ENCODE measurements at places on chromosomes 1 and 21.
A peak's percentile ranks its signal among the peaks of the same experiment; 100 is the strongest.

DNA sequence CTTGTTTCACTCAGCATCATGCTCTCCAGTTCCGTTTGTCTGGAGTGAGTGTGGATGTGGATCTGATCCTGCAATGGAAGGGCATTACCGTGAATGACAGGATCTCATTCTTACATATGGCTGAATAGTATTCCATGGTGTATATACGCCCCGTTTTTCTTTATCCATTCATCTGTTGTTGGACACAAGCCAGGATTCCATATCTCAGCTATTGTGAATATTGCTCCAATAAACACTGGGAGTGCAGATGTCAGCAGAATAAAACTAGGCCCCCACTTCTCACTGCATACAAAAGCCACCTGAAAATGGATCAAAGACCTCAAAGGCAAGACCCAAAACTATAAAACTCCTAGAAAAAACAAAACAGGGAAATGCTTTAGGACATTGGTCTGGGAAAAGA lies 120.3 kb upstream of the TMPRSS2 start:
- DNase-seq, result no peak

DNA sequence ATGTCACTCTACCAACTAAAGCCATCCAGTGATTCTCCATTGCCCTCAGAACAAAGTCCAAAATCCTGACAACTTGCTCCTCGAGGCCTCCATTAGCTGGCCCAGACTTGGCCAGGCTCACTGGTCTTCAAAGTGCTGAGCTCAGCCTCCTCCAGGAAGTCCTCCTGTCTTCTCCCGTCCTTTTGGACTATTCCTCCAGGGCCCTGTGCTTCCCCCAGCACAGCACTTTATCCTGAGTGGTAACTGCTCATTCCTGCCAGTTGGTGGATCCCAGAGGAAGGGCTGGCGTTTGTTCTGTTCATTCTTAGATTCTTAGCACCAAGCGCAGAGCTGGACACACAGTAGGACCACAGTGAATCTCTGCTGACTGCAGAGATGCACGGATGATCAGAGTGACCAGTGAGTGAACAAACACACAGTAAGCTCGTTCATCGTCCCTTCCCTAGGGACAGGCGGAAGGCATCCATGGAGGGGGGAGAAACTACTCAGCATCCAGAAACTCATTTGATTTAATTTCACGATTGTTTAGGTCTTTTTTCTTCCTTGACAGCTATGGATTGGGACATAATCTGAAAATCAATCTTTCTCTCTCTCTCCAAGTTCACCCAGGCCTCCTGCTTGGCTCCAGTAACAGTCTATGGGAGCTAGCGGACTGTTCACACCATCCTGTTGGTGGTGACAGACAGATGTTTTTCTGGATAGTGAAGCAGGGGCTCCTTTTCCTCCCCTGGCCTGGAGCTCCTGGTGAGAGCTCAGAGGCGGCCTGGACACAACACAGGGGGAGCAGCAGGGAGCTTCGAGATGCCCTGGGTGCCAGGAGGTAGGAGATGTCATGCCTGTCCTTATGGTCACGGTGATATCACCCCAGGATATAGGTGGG lies 180.2 kb downstream of the PTPRU start:
- DNase-seq, result no peak

DNA sequence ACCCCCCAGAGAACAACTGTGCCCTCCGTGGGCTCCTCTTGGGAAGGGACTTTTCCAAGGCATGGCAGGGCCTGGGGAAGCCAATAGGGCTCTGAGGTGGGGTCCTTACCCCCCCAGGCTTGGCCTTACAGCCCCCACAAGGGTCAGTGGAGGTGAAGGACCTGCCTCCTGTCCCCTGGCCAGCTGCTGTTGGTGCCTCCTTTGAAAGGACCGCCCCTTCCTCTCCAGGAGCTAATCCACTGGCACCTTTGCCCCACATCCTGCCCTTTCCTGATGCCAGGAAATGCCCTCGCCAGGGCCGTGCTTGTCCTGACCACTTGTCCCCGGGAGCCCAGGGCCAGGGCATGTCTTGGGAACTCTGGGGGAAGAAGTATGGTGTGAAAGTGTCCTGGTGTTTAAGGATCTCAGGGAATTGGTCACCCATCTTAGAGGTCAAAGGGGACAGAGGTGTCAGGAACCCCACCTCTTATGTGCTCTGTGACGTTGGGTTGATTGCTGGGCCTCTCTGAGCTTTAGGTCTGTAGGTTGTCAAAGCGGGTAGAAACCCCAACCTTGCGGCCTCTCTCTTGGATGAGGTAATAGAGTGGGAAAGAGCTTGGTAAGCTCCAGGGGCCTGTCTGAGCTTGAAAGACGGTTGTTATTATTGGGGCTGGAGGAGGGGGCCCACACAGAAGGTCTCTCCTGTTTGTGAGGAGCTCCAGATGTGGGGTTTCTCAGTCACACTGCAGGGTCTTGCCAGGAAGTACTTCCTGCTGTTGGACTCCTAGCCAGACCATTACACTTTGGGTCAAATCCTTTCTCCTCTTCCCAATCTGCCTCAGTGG lies 2.8 kb downstream of the KCNQ4 start:
- no peak for DNase-seq

DNA sequence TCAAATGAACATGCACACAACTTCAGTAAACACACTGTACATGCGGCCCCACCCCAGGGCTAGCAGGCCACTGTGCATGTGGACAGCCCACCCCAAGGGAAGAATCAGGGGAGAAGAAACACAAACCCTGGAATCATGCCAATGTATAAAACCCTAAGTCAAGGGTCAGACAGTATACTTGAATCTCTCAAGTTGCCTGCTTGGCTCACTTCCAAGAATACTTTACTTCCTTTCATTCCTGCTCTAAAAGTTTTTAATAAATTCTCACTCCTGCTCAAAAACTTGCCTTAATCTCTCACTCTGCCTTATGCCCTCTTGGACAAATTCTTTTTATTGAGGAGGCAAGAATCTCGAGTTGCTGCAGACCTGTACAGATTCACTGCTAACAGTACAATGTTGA lies 231.2 kb upstream of the CACYBP start:
- no peak for DNase-seq

DNA sequence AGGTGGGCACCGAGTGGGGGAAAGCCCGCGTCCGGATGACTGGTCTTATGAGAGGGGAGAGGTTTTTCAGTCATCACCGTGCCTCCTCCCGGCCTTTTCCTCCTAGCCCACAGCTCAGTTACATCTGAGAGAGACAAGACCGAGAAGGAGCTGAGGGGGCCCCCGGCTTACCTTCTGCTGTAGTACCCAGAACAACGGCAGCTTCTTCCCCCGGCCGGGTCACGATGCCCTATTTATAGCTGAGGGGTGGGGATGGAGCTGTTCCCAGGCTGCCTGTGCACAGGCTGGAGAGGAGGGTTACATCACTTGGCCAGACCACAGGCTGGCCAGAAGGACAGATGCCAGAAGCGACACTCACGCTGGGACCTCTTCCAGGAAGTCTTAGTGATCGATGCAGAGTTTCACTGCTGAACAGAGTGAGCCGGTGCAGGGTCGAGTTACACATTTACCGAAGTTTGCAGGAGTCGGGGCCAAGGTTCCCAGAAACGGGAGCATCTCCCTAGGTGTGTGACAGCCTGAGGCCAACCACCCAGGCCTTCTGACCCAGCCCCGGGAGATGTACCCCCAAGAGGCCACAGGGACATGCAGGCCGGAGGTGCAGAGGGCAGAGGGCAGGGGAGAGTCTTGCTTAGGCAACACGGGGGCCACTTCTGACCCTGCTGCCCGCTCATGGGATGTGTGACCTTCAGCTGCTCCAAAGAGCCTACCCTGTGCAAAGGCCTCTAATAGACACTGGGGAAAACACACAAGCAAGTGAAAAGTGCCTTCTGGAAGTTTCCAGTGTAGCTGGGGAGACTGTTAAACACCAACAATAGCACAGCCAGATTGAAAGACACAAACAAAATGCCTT lies at the start of gene AGT:
Gene AGT, minus strand, starts transcription at position 208 of the 850 bp plus-strand sequence. CDS start 3,299 bp downstream, outside the sequence.
- peak; percentile 79 for DNase-seq

- DNase-seq, result no peak
These were observed 48.8 kb upstream of the MAN1A2 start for GRCh38 chr1:117318426-117318825.

- DNase-seq, result no peak
These were observed 46.6 kb downstream of the ARHGEF11 start for GRCh38 chr1:156998840-156999500.

GRCh38 chr21:37552496-37553029 lies 186.0 kb downstream of the DYRK1A start:
- DNase-seq, result no peak

DNA sequence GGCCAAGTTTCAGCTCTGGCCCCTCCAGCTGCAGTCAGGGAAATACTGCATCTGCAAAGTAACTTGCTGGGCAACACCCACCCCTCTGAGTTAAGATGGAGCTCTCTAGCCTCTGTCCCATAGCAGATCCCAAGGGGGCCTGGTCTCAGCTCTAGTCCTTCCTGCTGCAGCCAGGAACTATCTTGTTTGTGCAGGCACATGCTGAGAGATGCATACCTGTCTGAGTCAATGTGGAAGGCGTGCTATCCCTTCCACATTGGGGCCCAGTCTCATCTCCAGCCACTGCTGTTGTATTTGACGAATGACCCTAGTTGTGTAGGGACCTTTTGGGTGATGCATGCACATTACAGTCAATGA lies 76.4 kb downstream of the CTH start:
- DNase-seq, result no peak

DNA sequence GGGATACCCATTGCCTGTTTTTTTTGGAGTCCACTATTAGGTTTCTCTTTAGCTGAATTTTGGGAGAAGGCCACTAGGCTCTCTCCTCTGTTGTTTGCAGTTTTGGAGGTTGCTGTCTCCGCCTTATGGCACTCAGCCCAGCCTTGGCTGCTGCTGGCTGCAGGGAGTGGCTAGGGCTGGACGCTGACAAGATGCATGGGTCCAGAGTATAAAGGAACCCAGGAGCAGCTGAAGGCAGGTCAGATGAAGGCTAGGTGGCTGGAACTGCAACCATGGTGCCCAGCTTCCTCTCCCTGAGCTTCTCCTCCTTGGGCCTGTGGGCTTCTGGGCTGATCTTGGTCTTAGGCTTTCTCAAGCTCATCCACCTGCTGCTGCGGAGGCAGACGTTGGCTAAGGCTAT lies at the start of gene CYP4B1:
Gene CYP4B1, plus strand, starts transcription at position 237 of the 400 bp plus-strand sequence. Its CDS starts 36 bp downstream, at position 273.
- no peak for DNase-seq

GRCh38 chr1:230396966-230397365 lies 29.2 kb downstream of the PGBD5 start:
- DNase-seq, result no peak

- DNase-seq, result no peak
These were observed 779 bp downstream of the PCP4L1 start for GRCh38 chr1:161259345-161259702.

DNA sequence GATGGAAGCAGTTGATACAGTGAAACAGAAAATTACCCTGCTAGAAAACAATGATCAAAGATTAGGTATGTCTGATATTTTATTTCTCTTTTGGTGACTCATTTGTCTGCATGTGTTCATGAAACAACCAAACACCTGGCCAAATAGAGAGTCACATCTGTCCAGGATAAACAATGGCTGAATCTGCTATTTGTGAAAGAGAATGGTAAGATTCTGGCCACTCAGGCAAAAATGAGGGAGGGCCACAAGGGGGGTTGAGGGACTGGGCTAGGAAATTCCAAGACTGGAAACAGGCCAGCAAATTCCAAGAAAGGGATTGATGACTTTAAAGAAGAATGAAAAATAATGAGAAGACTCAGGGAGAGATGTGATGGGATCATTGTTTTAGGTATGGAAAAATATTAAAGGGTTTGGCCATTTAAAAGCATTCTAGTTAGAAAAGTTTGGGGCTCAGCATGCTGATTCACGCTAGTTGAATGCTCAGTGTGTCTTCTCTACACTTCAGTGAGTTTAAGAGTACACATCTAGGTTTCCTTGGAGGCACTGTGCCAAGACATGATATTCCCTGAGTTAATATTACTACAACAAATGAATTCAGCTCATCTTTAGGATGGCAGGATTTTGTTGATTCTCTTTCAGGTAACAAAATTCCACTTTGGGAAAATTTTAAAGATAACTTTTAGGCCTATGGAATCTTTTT lies 44.9 kb downstream of the TRAF5 start:
- no peak for DNase-seq

DNA sequence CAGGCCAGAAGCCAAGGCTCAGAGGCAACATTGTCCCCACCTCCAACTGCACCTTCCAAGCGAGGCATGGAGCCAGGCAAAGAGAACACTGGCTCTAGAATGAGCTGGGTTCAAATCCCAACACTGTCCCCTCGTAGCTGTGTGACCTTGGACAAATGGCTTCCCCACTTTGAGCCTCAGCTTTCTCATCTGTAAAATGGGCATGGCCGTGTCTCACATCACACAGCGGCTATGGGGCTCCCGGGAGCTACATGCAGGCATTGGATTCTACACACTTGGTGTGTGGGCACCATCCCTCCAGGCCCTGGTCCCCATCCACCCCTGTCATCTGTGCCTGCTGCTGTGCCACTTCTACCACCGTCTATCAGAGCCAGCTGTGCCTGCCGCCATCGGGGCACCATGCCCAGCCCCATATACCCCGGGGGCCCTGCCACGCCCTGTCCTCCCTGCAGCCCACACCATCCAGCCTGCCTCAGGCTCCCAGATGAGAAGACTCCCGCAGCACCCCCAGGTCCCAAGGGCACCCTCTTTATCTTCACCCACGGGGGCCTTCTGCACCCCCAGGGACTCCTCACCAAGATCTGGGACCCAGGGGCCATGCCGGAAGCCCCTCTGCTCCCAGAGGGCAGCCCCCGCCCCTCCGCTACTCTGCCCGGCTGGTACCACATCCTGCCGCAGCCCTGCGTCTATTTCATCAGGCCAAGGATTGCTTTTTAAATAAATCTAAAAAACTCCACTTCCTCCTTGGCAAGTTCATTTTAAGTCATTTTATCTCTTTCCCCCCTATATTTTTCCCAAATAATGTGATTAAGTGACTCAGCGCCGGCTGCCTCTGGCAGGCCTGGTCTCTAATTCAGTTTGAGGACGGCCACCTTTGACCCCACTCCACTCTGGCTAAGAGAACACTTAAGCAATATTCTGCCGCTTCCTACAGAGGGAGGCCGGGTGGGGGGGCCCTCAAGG lies 107.8 kb upstream of the TARDBP start:
- DNase-seq, result no peak

GRCh38 chr1:201703621-201704438 lies 125.1 kb upstream of the IPO9 start:
- peak; percentile 85 for DNase-seq

GRCh38 chr1:151790940-151791651 lies 796 bp upstream of the TDRKH start:
- peak; percentile 50 for DNase-seq

- DNase-seq, result peak; percentile 7
These were observed 38.3 kb upstream of the LAMC2 start for GRCh38 chr1:183147735-183148134.

DNA sequence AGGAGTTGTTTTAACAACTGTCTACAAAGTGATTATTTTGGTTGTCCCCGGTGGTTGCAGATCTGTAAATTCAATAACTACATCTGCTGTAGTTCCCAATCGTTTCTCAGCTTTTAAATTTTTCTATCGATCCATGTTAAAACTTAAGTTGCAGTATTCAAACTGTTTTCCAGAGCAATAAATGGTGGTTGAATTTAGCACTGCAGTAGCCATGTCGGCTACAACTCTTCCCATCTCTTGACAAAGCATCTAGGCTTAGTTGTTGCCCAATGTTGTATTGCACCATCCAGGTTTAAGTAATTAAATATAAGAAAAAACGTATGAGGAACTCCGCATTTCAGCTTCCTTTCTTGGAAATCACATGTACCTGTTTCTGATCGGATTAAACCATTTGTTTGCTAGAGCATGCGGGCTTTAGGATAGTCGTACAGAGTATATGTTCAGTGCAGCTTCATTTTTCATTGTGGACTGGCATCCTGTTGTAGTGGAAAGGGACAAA lies 996 bp downstream of the CNIH4 start:
- DNase-seq, result peak; percentile 77

GRCh38 chr1:206685334-206685768 lies 646 bp downstream of the MAPKAPK2 start:
- no peak for DNase-seq

- no peak for DNase-seq
These were observed 31.3 kb downstream of the OLFML3 start for GRCh38 chr1:114010433-114011184.

- no peak for DNase-seq
These were observed 48.6 kb downstream of the HIVEP3 start for GRCh38 chr1:41870076-41870562.

Measured in HuH-7 (cell line).